ENCODE measurements at places on chromosomes 1 and 21.

DNA sequence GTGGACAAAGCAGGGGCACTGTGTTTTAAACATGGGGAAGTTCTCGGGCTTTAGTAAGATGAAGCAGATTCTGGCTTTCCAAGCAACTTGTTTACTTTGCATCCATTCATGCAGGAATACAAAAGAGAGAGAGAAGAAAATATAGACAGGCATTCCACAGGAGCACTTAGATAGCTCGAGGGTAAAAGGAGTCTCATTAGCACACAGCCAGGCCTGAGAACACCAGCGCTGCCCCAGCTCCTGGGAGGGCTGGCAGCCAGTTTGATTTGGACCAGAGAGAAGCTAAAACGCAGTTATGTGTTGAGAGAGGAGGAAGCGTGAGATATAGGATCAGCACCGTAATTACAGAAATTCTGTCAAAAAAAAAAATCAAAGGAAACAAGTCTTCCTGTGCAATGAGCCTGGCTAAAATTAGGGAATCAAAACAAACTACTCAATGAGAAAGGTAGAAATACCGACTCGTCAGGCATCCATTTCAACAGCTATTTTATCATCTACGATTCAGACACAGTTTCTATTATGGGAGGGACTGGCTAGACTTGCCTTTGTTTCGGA, 68.2 kb downstream of the CLSTN1 start:
- peak; percentile 95 for DNase-seq

GRCh38 chr1:70431874-70432273, 20.8 kb downstream of the CTH start:
- no peak for DNase-seq

- no peak for DNase-seq
These were observed 474.0 kb downstream of the SETD4 start for GRCh38 chr21:35586305-35586704.

- DNase-seq, result no peak
These were observed 602 bp downstream of the KIAA0319L start for GRCh38 chr1:35556484-35557117.

GRCh38 chr1:186615332-186615731, 64.9 kb downstream of the PTGS2 start:
- DNase-seq, result no peak

GRCh38 chr1:211642870-211643269, 32.6 kb downstream of the NEK2 start:
- no peak for DNase-seq

DNA sequence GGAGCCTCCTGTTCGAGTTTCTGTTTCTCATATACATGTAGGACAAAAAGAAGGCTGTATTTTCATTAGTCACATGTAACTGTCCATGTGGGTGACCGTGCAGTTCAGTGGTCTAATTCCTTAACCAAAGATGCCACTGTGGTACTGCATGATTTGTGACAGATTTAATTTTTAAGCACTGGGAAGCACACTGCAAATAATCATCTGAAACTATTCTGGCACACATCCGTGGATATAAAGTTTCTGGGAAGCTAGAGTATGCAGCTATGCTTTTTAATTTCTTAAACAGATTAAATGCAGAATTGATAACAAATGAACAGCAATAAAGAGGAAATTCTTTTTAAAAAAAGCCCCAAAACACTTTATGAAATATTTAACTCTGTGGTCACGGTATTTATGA, 254.8 kb downstream of the LMO4 start:
- no peak for DNase-seq

DNA sequence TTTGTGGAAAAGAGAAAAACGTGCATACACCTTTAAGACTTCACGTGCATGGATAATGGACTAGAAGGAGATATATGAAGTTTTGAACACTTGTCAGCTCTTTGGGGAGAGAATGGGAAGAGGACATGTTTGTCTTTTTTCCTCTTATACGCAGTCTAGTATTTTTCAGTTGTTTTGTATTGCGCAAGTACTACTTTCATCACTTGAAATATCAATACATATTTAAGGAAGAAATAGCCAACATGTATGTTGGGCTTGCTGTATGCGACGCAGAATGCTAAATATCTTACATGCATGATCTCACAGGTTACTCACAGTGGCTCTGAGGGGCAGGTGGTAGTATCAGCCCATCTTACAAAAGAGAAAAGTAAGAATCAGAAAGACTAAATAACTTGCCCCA, 176.5 kb upstream of the RUNX1 start:
- no peak for DNase-seq

GRCh38 chr1:30907481-30908315, 860 bp downstream of the SDC3 start:
- DNase-seq, result no peak

DNA sequence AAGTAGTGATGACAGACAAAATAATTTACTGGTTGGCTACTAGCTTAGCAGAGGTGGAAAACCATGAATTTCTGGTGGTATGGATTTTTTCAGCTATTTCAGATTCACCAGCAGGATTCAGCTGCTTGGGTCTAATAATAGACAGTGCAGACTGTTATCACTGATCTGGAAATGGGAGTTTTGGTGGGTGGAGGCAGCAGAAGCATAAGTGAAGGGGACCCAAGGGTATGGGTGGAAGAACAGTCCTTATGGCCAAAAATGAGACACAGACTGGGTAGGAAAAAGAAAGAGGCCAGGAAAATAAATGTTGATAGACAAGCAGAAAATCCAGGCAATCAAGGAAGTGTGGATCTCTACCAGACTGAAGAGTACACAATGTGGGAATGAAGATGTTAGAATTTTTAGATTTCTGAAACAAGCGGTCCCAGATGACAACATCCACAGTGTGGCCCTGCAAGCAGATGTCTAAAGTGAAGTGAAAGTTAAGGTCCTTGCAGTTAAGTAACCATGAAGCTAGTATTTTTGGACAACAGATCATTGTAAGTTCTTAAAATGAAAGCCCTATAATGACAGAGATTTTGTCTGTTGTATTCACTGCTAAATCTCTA, 24.7 kb downstream of the LYST start:
- DNase-seq, result no peak

DNA sequence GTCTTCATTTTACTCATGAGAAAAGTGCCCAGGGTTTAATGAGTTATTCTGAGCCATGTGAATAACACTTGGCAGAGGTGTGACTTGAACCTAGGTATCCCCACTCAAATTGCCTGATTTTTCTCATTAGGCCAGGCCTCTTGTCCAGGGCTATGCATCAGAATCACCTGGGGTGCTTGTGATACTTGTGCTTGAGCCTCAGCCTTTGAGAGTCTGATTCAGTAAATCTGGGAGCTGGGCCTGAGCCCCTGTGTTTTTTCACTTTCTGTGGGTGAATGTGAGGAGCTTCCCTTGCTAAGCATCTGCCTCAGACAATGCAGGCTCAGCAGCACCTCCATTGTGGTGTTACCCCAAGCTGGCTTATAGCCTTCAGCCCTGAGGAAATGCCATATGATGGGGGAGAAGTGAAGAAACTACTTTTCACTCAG, 127.1 kb downstream of the S1PR1 start:
- DNase-seq, result no peak

- DNase-seq, result no peak
These were observed 4.3 kb downstream of the SLC30A1 start for GRCh38 chr1:211574705-211575104.

- DNase-seq, result no peak
These were observed 61.1 kb upstream of the SAMSN1 start for GRCh38 chr21:14607262-14607661.

DNA sequence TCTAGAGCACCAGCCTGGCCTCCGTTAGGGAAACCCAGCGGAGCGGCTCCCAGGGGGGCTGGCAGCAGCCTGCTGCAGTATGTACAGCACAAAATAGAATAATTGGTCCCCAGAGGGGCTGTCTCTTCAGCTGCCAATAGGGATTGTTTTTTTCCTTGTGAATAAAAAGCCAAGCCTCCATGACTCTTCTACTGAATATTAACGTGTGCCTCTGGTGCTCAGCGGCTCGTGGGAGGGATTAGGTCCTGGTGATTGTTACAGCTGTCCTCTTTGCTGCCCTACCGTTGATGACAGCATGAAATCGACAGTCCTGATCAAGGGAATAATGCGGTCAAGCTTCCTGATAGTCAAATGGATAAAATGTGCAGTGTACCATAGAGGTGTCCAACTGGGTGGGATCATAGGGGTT, 190.7 kb upstream of the RUNX1 start:
- no peak for DNase-seq

GRCh38 chr1:232301246-232301645, 328.7 kb downstream of the SIPA1L2 start:
- DNase-seq, result no peak

GRCh38 chr1:188514917-188515316, 1686.2 kb downstream of the PLA2G4A start:
- DNase-seq, result no peak

DNA sequence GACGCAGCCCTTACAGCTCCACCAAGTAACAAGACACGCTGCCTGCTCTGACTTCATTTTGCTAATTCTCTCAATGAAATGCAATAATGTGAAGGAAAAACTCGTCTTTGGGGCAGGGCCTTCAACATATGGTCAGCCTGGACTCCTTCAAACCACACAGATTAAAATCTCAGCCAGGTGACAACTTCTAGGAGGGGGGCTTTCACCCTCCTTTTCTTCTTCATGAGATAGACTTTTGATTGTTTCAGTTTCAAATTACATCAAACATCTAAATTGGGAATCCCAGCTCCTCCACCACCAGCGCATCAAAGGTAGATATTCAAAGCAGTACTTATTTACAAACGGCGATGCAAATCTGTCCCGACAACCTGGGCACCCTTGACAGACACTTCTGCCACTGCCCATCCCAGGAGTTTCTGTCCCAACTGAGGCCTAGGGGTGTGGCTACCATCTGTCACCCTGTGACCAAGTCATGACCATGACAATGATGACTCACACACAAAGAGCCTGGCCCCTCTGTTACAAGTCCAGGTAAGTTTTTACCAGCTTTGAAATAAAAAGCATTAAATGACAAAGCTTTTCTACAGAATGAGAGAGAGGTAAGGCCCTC, 29.7 kb downstream of the SSBP3 start:
- no peak for DNase-seq

GRCh38 chr21:46598581-46599572, 6.0 kb downstream of the S100B start:
- DNase-seq, result peak; percentile 32

GRCh38 chr1:109548321-109549267, at the start of gene GNAI3:
TSS of gene GNAI3 (plus strand) at chr1:109548615. CDS start at chr1:109548721, 106 bp downstream.
- peak; percentile 91 for DNase-seq

DNA sequence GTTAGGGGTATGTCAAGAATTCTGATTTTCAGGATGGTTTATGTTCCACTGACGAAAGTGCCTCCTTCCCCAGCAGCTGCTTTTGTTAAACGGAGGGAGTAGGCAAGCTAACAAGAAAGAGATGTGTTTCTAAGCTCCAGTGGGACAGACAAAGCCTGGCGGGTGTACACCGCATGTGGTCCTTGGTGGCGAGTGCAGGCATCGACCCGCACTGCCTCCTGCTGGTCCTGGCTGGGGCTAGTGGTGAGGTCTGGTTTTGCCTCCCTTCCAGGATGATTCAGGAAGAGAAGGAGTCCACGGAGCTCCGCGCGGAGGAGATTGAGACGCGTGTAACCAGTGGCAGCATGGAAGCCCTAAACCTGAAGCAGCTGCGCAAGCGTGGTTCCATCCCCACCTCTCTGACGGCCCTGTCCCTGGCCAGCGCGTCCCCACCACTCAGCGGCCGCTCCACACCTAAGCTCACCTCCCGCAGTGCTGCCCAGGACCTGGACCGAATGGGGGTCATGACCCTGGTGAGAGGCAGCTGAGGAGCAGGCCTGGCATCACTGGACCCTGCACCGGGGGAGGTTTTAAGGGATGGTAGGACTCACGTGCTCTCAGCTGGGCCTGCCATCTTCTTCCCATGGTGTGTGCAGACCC, 29.0 kb downstream of the PPFIA4 start:
- peak; percentile 66 for DNase-seq

- DNase-seq, result no peak
These were observed 10.3 kb downstream of the LCE4A start for GRCh38 chr1:152718238-152718637.

- DNase-seq, result no peak
These were observed 101.9 kb upstream of the SLC5A9 start for GRCh38 chr1:48120621-48121020.

GRCh38 chr21:44762221-44763049, 39.2 kb downstream of the UBE2G2 start:
- no peak for DNase-seq

GRCh38 chr21:36640174-36640720, 58.7 kb upstream of the SIM2 start:
- no peak for DNase-seq

- peak; percentile 21 for DNase-seq
These were observed 14.1 kb downstream of the HENMT1 start for GRCh38 chr1:108646648-108647269.

- no peak for DNase-seq
These were observed 151.9 kb downstream of the MAGI3 start for GRCh38 chr1:113542221-113542701.

GRCh38 chr1:201731592-201731991, 97.4 kb upstream of the IPO9 start:
- DNase-seq, result no peak

- no peak for DNase-seq
These were observed 154.2 kb upstream of the RUNX1 start for GRCh38 chr21:35203093-35203977.

DNA sequence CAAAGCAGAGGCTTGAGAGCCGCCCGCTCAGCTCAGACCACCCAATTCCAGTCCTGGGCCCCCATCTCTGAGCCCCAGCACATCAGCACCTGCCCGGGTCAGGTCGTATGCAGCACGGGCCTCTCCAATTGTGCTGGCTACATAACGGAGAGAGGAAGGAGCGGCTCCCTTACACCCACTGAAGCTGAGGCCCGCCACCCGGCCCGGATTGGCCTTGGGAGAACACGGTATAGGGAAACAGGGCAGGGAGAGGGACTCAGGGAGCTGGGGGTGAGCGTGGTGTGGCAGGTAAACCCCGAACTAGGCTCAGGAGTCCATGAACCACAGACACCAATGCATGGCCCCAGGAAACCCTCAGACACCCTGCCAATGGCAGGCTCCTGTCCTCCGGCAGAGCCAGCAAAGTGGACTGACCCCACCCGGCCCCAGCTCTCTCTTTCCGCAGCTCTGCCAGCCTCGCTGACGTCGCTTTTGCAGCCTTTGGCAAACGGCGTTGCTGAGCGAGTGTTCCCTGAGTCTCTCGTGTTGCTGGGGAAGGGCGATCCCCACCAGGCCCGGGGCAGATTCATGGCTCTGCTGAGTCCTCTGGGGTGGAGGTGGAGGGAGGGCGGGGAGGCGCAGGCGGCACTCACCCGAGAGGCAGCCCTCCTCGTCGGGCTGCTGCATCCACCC, 16.5 kb downstream of the MEGF6 start:
- DNase-seq, result no peak
